Pulmonary artery endothelial cell (primary cell): ENCODE measurements at places on chromosomes 12 and 14. TPM values are rescaled to one million over a fixed set of nuclear protein-coding genes. Genes with fewer than 3 reads are reported as not detected.

Gene RASSF9
- total RNA-seq: 0.67 and 0.92 TPM in 2 replicates

Gene RBP5
- not detected in 2 replicates for total RNA-seq

Gene MSI1
- not detected in 2 replicates for total RNA-seq

Gene MYF6
- total RNA-seq: not detected in 2 replicates
